ENCODE measurements at places on chromosomes 13 and 19.

DNA sequence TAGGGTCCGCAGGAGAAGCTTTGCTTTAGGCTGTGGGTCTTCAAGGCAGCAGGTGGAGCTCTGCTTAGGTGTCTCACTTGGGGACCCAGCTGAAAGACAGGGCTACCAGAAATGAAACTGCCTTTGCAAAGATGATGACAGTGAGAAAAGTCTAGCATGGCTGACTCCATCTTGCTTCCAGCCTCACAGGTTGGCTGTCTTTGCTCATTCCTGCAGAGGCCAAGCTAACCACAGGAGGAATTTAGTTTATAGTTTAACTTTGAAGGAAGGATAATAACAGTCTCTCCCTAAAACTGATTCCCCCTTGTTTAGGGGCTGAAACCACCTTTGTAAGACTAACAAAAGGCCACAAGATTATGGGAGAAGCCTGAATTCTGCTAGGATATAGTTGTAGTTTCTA is 252.4 kb downstream of the UQCRFS1 start:
- no peak for DNase-seq

DNA sequence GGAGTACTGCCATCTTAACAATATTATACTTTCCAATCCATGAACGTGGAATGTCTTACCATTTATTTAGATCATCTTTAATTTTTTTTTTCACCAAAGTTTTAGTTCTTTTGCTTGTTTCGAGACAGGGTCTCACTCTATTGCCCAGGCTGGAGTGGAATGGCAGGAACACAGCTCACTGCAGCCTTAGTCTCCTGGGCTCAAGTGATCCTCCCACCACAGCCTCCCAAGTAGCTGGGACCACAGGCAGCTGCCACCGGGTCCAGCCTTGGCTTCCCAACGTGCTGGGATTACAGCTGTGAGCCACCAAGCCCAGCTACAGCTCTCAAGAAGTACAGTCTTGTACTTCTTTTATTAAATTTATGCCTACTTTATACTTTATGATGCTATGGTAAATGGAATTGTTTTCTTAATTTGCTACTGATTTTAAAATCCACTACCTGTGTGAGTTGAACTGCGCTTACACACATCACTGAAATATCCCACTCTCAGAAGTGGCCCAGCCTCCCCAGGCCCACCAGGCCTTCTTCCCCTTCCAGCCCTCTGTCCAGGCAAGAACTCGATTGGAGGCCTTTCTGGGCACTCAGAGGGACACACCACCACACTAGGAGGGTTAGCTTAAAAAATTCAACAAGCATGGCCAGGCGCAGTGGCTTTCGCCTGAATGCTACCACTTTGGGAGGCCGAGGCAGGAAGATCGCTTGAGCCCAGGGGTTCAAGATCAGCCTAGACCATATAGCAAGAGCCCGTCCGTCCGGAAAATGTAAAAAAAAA is 1.0 kb upstream of the PGLS start:
- no peak for DNase-seq

GRCh38 chr13:50441130-50441529 is 402.4 kb downstream of the DLEU7 start:
- no peak for DNase-seq

- DNase-seq, result peak; percentile 48
Measured at GRCh38 chr13:29707876-29708543, 112.5 kb upstream of the SLC7A1 start.

GRCh38 chr13:107364658-107365057 is 796.7 kb upstream of the ARGLU1 start:
- no peak for DNase-seq

DNA sequence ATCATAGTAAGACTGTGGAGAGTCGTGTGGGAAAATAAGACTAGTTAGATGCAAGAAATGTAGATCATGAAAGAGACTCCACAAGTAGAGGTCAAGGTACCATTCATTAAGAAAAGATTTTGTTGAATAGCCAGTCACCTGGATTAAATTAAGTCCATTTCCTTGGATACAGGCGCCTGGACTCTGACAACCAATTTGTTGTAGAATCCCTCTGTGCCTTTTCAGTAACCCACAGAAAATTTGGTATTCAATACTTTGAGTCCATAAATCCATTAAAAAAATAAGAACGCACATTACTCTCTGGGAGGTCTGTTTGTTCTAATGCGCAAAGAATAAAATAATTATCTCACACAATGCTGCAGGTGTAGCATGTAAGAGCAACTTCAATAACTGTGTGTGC is 469.4 kb downstream of the KLF12 start:
- no peak for DNase-seq

- DNase-seq, result no peak
Measured at GRCh38 chr13:27024776-27025492, 146.7 kb downstream of the USP12 start.

- no peak for DNase-seq
Measured at GRCh38 chr19:39136225-39136940, 10.8 kb downstream of the PAK4 start.

DNA sequence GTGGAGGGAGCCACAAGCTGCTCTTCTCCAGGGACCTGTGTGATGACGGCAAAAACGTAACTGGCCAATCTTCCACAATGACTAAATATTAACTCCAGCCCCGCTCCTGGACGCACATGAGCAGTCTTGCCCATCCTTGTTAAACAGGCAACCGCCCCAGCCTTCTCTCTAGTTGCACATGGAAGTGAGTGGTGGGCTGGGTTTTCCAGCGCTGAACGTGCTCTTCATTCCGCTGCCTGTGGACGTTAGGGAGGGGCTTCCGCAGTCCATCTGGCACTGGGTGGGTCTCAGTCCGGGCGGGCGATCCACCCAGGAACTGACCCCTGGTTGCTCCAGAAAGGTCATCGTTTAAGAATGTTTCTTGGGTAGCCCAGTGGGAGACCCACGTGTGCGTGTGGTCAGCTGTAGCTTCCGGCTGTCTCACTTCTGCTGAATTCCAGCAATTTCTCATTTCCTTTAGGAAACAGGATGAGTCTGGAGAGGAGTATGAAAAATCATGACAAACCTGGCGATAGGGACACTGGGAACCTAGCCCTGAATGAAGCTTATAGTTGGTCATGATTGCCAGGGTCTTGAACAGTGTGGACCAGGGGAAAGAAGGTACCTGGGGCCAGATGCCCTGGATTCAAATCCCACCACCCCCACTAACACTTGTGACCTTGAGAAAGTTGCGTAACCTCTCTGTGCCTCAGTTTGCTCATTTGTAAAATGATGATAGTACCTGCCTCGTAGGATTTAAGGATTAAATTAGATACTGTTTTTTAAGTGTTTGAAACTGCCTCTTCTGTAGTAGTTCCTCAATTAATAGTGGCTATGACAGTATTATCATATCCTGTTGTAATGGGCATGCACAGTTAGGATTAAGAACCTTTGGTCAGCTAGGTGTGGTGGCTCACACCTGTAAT is 92.6 kb downstream of the SIPA1L3 start:
- peak; percentile 99 for DNase-seq

DNA sequence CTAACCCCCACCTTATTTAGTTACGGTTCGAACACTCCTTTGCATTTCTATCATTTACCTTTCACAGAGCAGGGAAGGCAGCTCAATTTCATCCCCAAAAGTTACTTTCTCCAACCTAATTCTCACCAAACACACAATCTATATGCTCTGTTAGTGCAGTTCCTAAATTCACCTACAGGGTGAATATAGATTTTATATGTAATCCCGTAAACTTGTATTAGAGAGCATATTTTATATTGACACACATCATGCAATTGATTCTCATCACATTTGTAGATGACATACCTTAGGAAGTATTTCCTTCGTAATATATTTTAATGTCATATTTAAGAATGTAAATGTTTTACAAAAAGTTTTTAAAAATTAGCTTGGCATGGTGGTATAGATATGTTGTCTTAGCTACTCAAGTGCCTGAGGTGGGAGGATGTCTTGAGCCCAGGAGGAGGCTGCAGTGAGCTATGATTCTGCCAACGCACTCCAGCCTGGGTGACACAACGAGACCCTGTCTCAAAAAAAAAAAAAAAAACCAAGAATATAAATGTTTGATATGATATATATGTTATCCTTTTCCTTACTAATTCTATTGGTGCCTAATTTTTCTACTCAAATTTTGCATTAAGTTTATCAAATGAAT is 57.3 kb upstream of the TNFRSF19 start:
- no peak for DNase-seq

DNA sequence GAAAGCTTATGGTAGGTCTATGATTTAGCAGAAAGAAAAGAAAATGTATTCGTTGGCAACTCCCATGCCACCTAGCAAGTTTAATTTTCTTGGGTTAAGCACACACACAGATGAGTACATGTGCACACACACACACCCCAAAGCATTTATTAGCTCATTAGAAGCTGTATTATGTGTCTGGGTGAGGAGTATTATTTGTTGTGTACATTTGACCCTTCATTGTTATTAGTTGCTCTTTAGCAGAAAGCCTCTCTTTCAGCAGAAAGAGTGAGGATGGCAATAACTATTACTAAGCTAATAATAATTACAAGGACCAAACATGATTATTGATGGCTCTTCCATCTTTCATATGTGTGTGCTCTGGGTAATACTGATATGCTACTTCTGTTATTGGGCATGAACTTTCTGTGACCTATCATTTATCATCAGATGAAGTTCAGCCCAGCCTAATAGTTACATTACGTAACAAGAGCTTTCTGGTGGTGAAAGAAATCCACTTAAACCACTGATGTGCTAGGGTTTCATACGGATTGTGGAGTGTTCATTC is 177.4 kb upstream of the OBI1 start:
- DNase-seq, result no peak

DNA sequence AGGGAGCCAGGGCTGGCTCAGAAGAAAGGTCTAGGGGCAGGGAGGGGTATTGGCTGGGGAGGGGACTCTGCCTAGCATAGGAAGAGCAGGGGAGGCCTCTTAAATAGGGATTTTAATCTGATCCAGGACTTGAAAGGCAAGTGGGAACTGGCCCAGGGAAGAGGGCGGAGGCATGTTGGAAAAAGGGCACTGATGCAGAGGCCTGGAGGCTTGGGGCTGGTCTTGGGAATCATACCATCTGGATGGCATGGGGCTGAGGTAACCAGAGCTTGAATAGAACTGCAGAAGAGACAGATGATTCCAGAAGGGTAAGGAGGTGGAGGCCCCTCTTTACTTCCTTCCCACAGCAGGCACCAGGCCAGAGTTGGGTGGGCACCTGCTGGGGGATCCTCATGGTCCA is 29.1 kb downstream of the CERS4 start:
- DNase-seq, result no peak

DNA sequence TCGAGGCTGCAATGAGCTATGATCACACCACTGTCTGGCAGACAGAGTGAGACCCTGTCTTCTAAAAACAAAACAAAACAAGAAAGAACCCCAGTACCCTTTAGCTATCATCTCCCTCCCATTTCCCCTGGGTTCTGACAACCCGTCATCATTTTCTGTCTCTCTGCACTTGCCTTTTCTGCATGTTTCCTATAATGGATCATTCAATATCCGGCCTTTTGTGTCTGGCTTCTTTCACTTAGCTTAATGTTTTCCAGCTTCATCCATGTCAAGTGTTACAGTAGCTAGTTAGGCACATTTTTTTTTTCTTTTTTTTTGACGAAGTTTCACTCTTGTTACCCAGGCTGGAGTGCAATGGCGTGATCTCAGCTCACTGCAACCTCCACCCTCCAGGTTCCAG is 16.5 kb downstream of the AP2S1 start:
- no peak for DNase-seq

- no peak for DNase-seq
Measured at GRCh38 chr19:29576761-29577648, 29.1 kb upstream of the POP4 start.

DNA sequence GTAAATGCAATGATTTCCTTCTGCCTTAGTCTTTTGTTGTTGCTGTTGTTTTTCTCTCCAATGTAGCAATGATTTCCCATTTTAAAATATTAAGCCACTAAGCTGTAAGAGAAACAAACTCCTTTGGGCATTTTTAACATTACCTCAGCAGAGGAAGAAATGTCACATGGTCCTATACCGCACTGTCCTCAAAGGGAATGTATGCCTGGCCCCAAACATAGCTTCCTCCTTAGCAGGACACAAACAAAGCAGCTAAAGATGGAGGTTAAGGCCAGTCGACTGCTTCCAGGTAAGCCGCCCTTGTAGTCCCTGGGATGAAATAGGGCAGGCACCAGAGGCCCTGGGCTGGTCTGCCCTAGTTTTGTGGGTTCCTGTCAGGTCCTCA is 249.0 kb downstream of the TSHZ3 start:
- no peak for DNase-seq

DNA sequence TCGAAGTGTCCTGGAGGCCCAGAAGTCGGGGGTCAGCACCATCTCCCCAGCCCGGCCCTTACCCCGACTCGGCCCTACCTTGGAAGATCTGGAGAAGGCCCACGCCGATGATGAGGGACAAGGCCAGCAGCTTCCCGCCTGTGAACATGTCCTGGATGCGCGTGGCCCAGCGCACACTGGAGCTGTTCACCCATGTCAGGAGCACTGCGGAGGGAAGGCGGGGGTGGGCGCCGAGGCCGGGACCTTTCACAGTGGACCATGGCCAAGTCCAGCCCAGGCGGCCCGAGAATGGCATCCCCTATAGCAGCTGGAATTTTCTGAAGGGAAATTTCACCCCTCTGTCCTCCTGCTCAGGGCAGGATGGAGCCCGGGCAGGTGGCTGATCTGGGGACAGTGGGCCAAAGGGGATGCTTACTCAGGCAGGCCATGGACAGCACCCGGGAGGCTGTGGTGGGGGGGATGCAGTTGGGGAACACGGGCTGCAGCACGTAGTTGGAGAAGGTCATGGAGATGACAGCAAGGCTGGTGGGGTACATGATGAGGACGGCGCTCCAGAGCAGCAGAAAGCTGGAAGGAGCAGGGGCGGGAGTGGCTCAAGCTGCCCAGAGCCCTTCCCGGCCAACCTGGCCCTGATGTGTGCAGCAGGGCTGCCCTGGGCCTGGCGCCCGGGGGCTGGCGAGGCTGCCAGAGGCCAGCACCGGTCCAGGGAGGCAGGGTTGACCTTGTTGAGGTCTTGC is 13.0 kb downstream of the SLC7A10 start:
- no peak for DNase-seq

Data from HCEC 1CT (cell line).